ENCODE measurements at places on chromosomes 4 and X. TPM values are rescaled to one million over a fixed set of nuclear protein-coding genes. Genes with fewer than 3 reads are reported as not detected.

GRCh38 chr4:150033901-150034300, 44.3 kb upstream of the DCLK2 start:
- peak; percentile 70 for DNase-seq

GRCh38 chrX:85499400-85499799, 119.9 kb upstream of the POF1B start:
- no peak for DNase-seq

GRCh38 chr4:80058740-80059139, 14.3 kb downstream of the ANTXR2 start:
- peak; percentile 65 for DNase-seq

APLN gene
- total RNA-seq: 7.3 TPM

ASMTL gene
- 15.1 TPM for total RNA-seq

Measured in LHCN-M2 (cell line).